NCI-H1417 treated with DMSO at 0.1 percent for 48 hours (cell line): ENCODE measurements at places on chromosomes 2 and 18.

DNA sequence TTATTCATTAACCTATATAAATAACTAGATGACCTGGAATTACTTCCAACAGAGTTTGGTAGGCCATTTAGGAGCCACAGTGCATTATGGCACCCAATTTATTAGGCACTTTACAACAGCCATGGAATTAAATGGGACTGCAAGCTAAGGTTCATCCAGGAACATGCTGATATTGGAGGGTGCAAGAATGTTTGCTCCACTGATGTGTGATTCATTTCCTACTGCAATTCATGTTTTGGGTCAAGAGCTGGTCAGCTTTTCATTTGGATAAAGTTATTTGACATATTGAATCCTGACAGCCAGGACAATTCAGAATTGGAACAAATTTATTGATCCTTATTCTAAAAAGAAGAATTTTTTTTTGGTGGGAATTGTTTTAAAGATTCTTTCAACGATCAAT, 11.8 kb upstream of the LYPD1 start:
- no peak for DNase-seq

DNA sequence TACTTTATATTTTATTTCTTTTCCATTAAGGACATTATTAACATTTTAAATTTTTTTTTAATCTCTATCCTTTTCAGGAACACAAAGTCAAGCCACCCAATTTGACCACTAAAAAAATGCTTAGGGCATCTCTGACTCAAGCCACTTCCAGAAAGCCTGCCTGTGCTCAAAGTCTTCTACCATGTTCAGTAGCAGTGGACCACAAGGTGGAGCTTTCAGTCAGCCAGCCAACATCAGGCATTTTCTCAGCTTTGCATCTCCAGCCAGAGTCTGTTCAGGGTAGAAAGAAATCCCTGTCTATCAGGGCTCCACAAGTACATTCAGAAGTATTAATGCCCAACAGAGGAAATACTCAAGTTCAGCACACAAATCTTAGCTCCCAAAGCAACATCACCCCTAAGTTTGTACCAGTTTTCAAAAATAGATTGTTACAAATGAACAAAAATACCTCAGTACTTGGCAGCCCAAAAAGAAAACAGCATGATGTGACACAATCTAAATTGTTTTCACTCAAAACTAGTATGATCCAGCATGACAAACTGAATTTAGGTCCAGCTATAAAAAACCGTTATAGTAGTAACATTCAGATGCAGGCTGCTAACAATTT, 37.6 kb downstream of the C18orf63 start:
- peak; percentile 26 for DNase-seq

DNA sequence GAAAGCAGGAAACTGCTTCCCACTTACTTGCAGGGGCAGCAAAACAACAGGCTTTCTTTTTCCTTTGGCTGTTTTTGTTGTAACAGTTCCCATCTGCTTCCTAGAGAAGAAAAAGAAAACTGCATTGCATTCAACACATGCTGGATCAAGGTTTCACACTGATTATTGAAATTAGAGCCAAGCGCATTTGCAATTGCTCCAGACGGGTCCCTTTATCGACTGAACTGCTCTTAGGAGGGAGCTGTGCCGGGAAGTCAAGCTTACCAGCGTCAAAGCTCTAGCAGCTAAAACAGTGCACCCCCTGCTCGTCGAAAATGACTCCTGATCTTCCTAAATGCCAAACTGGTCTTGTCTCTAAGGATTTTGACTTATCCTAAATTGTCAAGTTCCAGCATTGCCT, 164.0 kb upstream of the SESTD1 start:
- DNase-seq = no peak

DNA sequence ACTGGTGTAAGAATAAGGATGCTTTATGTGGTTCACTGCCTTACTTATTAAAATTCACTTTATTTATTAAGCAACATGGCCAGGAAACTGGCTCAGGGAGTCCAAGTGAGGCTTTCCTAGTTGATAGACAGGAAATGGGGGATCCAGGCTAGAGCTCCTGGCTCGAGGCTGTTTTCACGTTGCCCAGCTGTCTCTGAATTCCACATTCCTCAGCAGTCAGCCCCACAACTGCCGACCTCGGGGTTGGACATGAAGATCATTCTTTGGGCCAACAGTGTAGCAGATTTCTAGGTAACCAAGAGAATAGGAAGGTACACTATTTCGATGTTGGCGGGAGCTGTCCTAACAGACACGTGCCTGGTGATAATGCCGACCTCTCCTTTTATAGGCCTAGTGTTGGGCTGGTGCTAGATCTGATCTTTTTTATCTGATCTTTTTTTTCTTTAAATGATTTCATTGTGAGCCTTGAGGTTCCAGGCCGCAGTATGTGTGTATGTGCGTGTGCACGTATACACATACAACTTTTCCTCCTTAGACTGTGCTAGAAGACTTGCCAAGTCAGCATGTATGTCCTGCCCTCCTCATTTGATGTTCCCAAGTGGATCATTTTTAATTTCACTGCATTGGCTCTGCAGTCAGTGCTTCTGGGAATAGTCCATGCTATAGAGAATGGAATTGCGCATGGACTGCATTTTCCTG, 103.5 kb downstream of the CABLES1 start:
- DNase-seq = no peak

GRCh38 chr18:8721094-8721669, 15.8 kb downstream of the MTCL1 start:
- no peak for DNase-seq

DNA sequence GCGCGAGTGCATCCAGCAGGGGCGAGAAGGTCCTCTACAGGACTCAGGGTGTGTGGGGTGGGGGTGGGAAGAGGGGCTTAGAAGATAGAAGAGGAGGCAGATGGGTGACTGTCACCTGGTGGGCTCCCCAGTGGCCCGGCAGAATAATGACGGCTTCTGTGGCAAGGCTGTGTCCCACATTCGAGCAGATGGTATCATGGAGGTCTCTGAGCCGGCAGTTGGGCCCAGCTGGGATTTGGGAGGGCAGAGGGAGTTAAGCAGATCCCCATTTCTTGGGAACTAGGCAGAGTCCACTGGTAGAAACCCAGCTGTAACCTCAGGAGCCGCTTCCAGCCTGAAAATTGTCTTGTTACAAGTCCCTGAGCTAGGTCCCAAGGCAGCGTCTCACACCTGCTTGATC, 28.4 kb upstream of the DTNB start:
- no peak for DNase-seq

GRCh38 chr2:119871725-119872124, 112.0 kb downstream of the PTPN4 start:
- no peak for DNase-seq

GRCh38 chr2:229300790-229301189, 29.7 kb upstream of the PID1 start:
- no peak for DNase-seq

- no peak for DNase-seq
Measured at GRCh38 chr2:202127687-202128331, 54.8 kb downstream of the KIAA2012 start.
